ENCODE measurements at places on chromosomes 7 and 10. TPM values are rescaled to one million over a fixed set of nuclear protein-coding genes. Genes with fewer than 3 reads are reported as not detected.

TMEM254 gene
- 1.5 TPM for total RNA-seq

INMT gene
- total RNA-seq = 28.2 TPM

SLC39A12 gene
- not detected for total RNA-seq

ACTL6B gene
- not detected for total RNA-seq

IL6 gene
- total RNA-seq = 4.2 TPM

MORN4 gene
- 11.2 TPM for total RNA-seq

ODAD2 gene
- total RNA-seq = 2.4 TPM

FEZF1 gene
- total RNA-seq = not detected

COBL gene
- total RNA-seq = 7.7 TPM

MAP3K8 gene
- 28.8 TPM for total RNA-seq

ASAH2B gene
- total RNA-seq = 2.8 TPM

GRCh38 chr7:152050547-152050971 is 25.1 kb downstream of the GALNT11 start:
- no peaks in the 10 kb centered on the region for H3K27me3 ChIP-seq
- no peaks in the 10 kb centered on the region for H3K4me1 ChIP-seq
- H3K36me3 ChIP-seq = no peaks in the 10 kb centered on the region
- no peak for DNase-seq
- H3K27ac ChIP-seq = no peak overlapping the region

GRCh38 chr10:63391812-63392211 is 74.0 kb downstream of the JMJD1C start:
- H3K27me3 ChIP-seq = no peaks in the 10 kb centered on the region
- H3K4me3 ChIP-seq = no peak overlapping the region
- H3K4me1 ChIP-seq = no peaks in the 10 kb centered on the region
- DNase-seq = no peak

GRCh38 chr7:85479918-85480643 is 293.2 kb upstream of the SEMA3D start:
- DNase-seq = no peak
- no peaks in the 10 kb centered on the region for H3K27me3 ChIP-seq
- no peaks in the 10 kb centered on the region for H3K36me3 ChIP-seq
- H3K4me3 ChIP-seq = no peak overlapping the region
- H3K4me1 ChIP-seq = no peaks in the 10 kb centered on the region

DNA sequence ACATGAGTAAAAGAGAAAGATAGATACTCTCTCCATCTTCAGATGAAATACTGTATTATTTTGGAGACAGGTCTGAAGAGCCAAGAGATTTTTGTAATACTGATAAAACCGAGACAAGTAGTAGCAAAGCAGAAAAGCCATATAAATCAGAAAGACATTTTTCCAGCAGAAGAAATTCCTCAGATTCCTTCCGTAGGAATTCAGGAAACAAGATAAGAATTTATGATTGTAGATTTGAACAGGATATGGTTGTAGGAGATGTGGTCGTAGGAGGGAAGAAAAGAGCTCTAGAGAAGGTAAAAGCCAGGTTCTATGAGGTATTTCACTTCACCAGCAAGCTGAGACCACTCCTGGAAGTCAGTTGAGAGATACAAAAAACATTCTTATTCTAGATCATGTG is 17.6 kb upstream of the AASS start:
- DNase-seq = no peak
- H3K4me1 ChIP-seq = no peaks in the 10 kb centered on the region

DNA sequence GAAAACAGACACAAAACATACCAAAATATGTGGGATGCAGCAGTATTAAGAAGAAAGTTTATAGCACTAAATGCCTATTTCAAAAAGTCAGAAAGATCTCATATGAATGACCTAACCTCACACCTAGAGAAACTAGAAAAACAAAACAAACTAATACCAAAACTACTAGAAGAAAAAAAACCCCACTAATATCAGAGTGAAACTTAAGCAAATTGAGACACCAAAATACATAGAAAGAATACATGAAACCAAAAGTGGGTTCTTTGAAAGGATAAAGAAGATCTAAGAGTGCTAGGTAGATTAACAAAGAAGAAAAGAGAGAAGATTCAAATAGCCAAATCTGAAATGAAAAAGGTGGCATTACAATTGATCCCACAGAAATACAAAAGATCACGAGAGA is 494.1 kb downstream of the SH2D4B start:
- no peak overlapping the region for H3K27ac ChIP-seq
- no peak for DNase-seq
- H3K27me3 ChIP-seq = no peaks in the 10 kb centered on the region
- H3K4me1 ChIP-seq = no peaks in the 10 kb centered on the region

DNA sequence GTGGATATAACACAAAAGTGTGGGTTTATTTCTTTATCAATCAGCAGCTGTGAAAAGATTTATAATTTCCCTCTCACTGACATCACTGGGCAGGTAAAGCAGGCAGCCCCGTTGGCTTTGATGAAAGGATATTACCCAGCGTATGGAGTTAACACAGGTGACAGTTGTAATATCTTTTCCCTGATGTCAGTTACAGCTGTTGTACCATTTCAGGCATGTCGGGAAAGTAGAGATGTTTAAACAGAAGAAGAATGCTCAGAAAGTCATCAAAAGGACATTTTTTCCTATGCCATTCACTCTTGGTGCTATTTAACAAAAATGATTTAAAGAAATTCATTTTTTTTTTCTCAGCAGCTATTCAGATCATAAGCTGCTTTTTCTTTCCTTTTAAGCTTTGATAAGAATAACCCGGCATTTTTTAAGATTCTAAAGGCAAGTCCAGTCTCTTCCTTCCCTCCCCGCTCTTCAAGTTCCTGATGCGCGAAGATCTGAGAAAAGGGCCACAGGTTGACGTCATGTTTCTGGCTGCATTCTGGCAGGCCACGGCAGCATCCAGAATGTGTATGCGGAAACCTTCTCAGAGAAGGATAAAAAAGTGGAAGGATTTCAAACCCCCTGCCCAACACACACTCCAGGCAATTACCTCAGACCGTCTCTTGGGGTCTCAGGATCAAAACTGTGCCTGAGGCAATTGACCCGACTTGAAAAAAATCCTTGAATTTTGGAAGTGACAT is 32.5 kb upstream of the ADAM12 start:
- no peaks in the 10 kb centered on the region for H3K36me3 ChIP-seq
- no peaks in the 10 kb centered on the region for H3K4me1 ChIP-seq
- H3K27ac ChIP-seq = no peak overlapping the region
- no peak for DNase-seq

DNA sequence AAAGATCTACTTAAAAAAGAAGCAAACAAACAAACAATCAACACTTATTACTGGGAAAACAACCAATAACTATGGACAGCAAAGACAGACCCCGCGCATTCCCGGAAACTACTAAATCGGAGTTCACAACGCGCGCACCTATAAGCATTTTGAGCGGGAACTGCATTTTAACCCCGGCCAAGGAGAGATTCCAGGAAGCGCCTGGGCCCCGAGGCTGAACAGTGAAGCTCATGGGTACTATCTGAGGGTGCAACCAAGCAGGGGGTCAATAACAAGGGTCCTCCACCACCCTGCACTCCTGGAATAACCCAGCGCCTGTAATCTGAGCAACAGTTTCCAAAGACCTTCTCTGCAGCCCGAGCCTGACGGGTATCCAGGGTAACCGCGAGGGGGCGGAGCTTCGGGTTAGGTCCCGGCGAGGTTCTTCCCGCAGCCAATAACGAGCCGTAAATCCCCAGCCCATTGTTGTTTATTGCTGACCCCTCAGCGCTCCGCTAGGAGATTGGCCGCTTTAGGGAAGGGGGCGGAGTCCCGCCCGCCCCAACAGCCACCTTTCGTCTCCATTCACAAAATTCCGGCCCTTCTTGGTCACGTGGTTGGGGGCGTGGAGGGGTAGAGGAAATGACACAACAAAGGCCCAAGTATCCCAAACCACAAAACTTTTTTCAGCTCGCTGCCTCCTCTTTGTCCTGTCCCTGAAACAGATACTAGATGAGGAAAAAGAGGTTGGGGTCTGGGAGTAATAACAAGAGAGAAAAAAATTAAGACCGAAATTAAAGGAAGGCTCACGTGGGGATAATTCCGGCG is 1.7 kb upstream of the ETV1 start:
- peak overlapping the region; percentile 93 for H3K27ac ChIP-seq
- no peaks in the 10 kb centered on the region for H3K4me1 ChIP-seq
- no peaks in the 10 kb centered on the region for H3K27me3 ChIP-seq
- peak overlapping the region; percentile 70 for H3K4me3 ChIP-seq

DNA sequence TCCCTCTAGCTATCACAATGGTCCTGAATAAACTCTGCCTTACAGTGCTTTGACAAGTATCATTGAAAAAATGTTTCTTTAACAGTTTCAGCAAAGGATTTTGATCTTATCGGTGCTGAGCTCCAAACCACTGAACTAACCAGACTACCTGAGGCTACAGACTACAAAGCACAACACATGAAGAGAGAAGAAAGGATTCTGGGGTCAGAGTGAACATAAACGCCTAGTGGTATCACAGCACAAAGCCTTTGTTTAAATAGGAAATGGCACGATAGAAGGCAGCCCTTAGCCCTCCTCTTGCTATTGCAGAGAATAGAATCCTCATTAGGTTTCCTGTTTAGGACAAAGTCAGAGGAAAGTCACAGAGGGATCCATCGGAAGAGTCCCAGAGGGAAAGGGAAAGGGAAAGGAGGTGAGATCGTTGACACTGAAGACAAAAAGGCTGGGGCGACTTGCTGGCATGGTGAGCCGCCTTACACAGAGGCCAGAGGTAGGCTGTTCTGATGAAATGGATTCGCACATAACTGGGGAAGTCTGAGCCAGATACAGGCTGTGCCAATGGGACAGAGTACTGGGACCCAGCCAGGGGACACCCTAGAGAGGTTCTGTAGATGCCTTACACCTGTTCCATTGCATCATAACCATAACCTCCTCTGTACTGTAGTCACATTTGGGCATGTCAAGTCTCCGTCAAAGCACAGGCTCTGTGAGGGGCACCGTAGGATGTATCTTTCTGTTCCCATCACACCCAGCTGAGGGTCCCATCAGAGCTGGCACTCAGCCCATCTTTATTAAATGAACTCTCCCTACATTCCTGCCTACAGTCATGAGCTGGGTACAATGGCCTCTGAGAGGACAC is 71.5 kb downstream of the XPNPEP1 start:
- no peak for DNase-seq
- H3K27me3 ChIP-seq = no peaks in the 10 kb centered on the region
- H3K36me3 ChIP-seq = no peaks in the 10 kb centered on the region
- no peak overlapping the region for H3K4me3 ChIP-seq
- no peaks in the 10 kb centered on the region for H3K4me1 ChIP-seq

DNA sequence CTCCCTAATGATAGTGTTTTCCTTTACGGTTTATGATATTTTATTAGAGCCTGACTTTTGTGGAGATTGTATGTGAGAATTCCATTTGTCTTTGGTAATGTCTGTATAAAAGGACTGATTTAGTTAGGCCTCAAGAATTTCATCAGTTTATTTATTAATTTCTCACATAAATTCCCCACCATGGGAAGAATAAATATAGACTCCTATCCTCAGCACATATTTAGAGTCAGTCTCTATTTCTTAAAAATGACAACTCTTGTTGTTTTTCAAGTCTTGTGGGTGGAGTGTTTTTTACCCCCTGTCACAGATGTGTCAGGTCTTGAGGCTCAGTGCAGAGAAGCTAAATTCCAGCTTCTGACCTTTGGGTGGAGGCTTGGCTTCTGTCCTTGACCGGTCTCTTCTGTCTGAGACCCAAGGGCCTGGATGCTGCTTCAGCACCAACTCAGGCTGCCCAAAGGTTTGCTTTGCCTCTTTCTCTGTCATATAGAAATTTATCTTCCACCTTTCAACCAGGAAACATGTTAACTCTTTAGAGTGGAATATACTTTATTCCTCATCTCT is 117.3 kb upstream of the INHBA start:
- no peak overlapping the region for H3K27ac ChIP-seq
- no peak overlapping the region for H3K4me3 ChIP-seq
- H3K27me3 ChIP-seq = no peaks in the 10 kb centered on the region
- H3K36me3 ChIP-seq = no peaks in the 10 kb centered on the region

- no peaks in the 10 kb centered on the region for H3K27me3 ChIP-seq
- no peak for DNase-seq
- H3K27ac ChIP-seq = no peak overlapping the region
- H3K4me3 ChIP-seq = no peak overlapping the region
- H3K36me3 ChIP-seq = no peaks in the 10 kb centered on the region
These were observed 22.2 kb downstream of the CDNF start for GRCh38 chr10:14815681-14816080.

- no peaks in the 10 kb centered on the region for H3K27me3 ChIP-seq
- H3K36me3 ChIP-seq = no peaks in the 10 kb centered on the region
- H3K4me1 ChIP-seq = no peaks in the 10 kb centered on the region
- no peak for DNase-seq
- no peak overlapping the region for H3K27ac ChIP-seq
- H3K4me3 ChIP-seq = no peak overlapping the region
These were observed 154.3 kb upstream of the LAMB4 start for GRCh38 chr7:108284349-108285002.

GRCh38 chr7:108165723-108166122 is 35.6 kb upstream of the LAMB4 start:
- DNase-seq = no peak
- no peaks in the 10 kb centered on the region for H3K36me3 ChIP-seq
- no peaks in the 10 kb centered on the region for H3K4me1 ChIP-seq
- no peak overlapping the region for H3K27ac ChIP-seq
- H3K27me3 ChIP-seq = no peaks in the 10 kb centered on the region

DNA sequence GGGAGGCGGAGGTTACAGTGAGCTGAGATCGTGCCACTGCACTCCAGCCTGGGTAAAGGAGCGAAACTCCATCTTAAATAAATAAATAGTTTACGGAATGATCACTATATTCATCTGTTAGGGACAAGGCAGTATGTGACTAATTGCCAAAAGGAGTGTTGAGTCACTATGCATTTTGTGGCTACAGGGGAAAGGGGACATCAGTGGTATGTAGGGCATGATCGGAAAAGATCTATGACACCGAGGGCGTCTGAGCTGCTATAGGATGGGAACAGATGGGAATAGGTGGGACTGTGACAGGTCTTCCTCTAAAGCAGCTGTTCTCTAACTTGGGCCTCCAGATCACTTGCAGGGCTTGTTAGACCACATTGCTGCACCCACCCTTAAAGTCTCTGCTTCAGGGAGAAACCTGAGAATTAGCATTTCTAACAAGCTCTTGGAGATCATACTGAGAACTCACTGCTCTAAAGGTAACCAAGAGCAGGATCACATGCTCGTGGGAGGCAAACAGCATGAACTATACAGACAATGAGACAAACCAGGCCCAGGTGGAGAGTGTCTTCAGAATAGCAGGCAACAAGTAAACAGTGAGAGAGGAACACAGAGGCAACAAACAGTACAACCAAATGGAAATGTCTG is 65.1 kb upstream of the ITGA8 start:
- DNase-seq = no peak
- H3K36me3 ChIP-seq = no peaks in the 10 kb centered on the region
- H3K27ac ChIP-seq = no peak overlapping the region
- peaks cover 4% of the 10 kb centered on the region for H3K4me1 ChIP-seq
- H3K4me3 ChIP-seq = no peak overlapping the region
- H3K27me3 ChIP-seq = no peaks in the 10 kb centered on the region

- H3K4me1 ChIP-seq = no peaks in the 10 kb centered on the region
- no peak for DNase-seq
- H3K27ac ChIP-seq = no peak overlapping the region
- no peak overlapping the region for H3K4me3 ChIP-seq
- H3K27me3 ChIP-seq = no peaks in the 10 kb centered on the region
These were observed 149.6 kb upstream of the SEMA3E start for GRCh38 chr7:83798489-83798888.
